Memory B cell (primary cell): ENCODE measurements at places on chromosomes 12 and 14.

GRCh38 chr12:117646520-117646919 is 285.1 kb upstream of the NOS1 start:
- DNase-seq, result no peak

- no peak for DNase-seq
Observed at GRCh38 chr12:71157601-71158233, at the start of gene TSPAN8. TSPAN8 (minus strand) TSS chr12:71157999; CDS start chr12:71157678, 321 bp downstream.

DNA sequence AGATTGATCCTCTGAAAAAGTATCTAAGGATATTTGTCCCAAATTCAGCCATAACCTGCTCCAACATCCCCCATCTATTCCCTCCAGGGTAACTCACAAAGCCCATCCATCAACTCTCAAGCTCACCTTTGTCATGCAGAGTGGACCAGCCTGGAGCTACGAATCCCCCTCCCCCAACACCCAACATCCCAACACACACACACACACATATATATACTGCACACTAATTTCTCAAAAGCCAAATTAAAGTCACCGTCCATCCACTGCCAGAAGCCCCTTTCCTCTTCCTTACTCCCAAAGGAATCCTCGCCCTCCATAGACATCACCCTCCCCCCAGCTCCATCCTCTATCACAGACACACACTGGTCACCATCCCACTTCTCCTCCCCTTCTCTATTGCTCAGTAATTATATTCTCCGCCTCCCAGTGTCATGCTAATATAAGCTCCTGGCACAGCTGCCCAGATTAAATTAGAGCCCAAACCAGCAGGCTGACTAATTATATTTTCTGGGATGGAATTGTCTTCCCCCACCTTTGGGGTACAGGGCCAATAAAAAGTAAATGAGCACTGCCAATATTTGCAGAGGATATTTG is 13.5 kb upstream of the TESPA1 start:
- DNase-seq, result no peak

- no peak for DNase-seq
Observed at GRCh38 chr14:89107626-89108025, 283.2 kb downstream of the TTC8 start.

GRCh38 chr12:45907955-45908354 is 82.4 kb downstream of the SCAF11 start:
- DNase-seq, result peak; percentile 5

DNA sequence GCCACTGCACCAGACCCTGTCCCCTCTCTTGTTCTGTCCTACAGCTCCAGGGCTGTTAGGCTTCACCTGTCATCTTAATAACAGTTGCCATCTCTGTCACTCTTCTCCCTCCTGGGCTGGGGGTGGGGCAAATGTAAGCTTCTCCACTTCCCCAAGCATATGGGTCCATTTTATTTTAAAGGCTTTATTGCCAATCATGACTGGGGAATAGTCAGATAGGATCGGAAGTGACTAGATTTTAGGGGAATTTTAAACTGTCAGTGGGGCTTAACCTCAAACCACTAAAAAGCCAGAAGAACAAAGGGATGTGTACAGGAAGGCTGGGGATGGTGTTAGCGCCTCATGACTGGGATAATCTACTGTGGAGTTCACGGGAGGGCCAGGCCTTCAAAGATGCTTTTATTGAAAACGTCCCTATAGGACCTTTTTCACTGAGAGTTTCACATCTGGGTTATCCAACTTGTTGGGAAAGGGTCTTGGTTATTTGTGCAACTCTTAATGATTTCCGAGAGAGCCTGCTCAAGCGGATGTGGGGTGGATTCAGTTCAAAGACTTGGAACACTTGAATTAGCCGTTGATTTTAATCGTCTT is 41.6 kb downstream of the CHST11 start:
- DNase-seq, result no peak

DNA sequence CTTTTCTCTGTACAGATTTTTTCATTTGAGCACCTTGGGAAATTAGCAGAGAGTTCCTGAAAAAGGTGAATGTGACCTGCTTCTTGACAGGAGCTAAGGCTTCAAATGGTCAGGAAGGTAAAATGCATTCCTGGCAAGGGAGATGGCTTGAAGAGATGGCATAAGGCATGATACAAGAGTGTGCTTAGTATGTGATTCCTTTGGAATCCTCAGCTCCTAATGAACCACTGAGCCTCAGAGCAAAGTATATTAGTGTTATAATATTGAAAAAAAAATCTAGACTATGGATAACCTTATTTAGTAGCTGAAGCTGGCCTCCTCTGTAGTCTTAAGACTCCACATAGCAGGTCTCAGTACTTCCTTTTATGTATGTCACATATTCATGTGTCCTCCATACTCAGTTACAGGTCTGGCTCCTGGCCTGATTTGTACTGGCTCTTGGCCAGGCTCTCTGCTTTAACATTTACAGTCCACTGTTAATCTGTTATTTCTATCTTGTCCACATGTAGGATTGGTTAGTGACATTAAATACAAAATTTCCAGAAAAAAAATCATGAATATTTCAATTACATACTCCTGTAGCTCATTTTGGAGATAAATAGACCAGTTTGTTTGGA is 17.9 kb downstream of the TOGARAM1 start:
- no peak for DNase-seq

DNA sequence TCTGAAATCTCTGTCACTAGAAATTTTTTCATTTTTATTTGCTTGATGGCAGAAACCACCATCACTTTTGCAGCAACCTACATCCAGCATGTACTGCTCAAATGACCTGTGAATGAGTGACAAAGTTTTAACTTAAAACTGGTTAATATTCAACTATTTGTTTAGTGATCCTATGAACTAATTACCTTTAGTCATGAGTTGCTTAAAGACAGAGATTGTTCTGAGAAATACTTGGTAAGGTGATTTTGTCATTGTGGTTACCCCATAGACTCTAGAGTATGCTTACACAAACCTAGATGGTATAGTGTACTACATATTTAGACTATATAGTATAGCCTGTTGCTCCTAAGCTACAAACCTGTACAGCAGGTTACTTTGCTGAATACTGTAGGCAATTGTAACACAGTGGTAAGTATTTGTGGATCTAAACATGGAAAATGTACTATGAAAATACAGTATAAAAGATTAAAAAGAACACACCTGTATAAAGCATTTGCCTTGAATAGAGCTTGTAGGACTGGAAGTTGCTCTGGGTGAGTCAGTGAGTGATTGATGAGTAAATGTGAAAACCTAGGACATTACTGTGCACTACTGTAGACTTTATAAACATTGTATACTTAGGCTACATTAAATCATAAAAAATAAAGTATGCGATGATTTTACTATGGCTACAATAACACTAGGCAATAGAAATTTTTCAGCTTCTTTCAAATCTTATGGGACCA is 256.6 kb upstream of the PPFIA2 start:
- no peak for DNase-seq

DNA sequence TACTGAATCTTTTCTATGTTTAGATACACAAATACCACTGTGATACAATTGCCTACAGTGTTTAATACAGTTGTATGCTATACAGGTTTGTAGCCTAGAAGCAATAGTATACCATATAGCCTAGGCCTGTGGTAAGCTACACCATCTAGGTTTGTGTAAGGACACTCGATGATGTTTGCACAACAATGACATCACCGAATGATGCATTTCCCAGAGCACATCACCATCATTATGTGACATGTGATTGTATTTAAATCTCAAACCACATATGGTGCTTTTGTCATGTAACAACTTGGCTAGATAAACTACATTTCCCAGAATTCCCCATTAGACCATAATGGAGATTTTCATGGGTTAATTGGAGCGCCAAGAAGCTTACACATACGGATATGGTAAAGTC is 128.4 kb upstream of the CPNE8 start:
- DNase-seq, result no peak

- DNase-seq, result no peak
Observed at GRCh38 chr12:122029620-122030423, 8.1 kb downstream of the BCL7A start.

DNA sequence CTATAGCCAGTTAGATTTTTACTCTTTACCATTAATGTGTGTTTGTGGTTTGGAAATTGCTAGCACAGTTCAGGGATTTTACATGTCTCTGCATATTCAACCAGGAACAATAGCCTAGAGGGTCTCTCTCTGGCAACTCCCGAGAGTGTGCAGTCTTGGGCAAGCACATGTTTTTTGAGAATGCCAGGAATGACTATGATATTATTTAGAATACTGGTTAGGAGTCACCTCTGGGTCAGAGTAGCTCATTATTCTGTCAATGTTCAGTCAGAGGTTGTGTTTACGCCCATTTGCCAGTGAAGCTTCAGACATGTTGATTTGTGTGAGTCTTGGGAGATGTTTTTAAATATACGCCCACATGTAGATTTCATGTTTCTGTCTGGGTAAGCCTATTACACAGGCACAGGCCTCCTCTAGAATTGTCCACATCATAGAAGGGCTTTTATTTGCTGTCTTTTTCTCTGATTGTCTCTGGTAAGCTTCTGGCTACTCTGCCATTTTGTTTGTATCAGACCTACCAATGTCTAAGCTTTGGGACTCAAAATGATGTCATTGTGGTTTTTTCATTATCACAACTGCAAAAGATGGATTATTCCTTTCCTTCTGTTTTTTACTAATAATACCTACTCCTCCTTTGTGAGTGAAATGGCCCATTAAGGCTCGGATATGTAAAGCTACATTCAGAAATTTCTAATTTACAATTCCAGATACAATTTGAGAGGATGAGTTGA is 203.1 kb upstream of the PPFIA2 start:
- DNase-seq, result no peak

DNA sequence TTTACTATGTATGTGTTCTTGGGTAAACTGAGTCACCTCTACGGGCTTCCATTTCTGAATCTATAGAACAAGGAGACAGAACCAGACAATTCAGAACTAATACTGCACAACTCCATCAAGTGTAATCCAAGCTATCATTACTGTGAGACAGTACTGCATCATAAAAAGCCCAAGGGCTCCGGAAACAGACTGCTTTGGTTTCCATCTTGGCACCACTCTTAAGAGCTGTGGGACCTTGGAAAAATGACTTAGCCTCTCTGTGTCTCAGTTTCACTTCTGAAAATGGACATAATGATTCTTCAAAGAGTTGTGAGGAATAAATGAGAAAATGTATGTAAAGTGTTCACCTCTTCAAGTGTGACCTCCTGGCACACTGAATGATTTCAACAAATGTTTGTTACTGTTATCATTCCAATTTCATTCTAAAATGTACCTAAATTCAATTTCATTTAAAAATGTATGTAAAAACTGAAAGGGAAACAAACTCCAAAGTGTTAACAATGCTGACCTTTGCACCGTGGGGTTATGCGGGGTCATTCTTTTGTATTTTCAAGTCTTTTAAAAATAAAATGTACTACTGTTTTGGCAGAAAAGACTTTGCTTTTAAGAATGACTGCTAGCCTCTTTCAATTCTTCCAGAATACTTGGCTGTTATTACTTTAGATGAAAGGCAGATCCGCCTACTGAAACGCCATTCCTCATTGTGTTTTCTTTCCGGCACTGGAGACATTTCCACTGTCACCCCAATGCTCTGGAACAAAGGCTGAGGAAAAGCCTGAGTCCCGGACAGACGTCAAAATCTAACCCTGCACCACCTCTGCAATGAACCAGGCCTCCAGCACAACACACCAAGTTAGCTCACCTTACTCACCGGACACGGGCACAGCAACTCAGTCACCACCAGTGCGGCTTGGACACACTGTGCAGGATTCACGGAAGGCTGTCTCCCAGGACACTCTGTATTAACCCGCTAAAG is 62.8 kb downstream of the TMCC3 start:
- no peak for DNase-seq

- no peak for DNase-seq
Observed at GRCh38 chr12:40156021-40156764, 50.3 kb upstream of the SLC2A13 start.
